Naive thymus-derived CD4-positive, alpha-beta T cell (primary cell): ENCODE measurements at places on chromosomes 1 and 21. TPM values are rescaled to one million over a fixed set of nuclear protein-coding genes. Genes with fewer than 3 reads are reported as not detected.

The CTBS gene
- polyA plus RNA-seq = 13.9 TPM

The RGS13 gene
- not detected for polyA plus RNA-seq

The PRPF38B gene
- 21.6 TPM for polyA plus RNA-seq

The FAM78B gene
- polyA plus RNA-seq = 0.12 TPM

The RGS5 gene
- polyA plus RNA-seq = 0.50 TPM

The OR2W3 gene
- polyA plus RNA-seq = not detected

The ADAMTSL4 gene
- polyA plus RNA-seq = 0.25 TPM

The ANXA9 gene
- 0.17 TPM for polyA plus RNA-seq
